ENCODE measurements at places on chromosomes 5 and 9.

DNA sequence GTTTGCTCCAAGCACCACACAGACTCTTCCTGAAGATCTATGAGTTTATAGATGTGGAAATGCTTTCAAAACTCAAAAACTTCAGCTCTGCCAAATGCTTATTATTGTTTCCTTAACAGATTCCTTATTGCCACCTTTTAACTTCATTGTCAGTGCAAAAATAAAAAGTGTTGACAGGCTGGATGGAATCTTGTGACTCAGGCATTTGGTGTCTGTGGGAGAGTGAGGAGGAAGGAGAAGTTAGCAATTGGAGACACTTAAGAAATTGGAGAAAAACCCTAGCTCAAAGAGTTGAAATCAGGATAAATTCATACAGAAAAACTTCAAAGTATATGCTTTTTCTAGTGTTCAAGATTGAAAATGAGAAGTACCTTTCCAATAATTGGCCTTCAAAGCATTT lies 140.6 kb upstream of the PUM3 start:
- no peak for DNase-seq

DNA sequence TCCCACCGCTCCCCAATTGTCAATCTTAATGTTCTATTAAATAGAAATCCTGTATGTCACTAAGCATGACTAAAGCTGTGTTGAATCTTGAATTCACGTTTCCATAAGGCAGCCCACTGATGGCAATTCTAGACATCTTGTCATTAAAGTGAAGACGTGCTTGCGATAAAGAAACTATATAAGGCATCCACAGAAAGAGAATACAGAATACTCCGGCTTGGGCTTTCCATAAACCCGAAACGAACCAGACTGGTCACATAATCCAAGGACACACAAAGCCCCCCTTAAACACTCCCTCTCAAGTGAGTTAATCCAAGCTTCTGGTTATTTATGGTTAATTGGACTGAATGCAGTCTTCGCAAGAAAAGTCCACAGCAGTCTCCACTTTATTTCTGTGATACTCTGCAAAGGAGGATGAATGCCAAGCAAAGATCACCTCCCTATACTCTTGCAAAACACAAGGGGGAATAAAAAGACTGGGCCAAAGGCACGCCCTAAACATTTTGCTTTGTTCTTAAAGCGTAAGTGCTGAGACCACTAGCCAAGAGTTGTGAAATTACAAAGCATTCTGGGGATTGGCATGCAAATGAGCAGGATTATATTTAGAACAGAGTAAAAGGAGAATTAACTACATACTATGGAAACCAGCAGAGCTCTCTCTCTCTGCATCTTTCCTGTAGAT lies 54.7 kb downstream of the DPYSL3 start:
- no peak for DNase-seq

GRCh38 chr5:31366941-31367340 lies 165.0 kb downstream of the DROSHA start:
- no peak for DNase-seq

GRCh38 chr5:14850419-14851049 lies 21.0 kb downstream of the ANKH start:
- DNase-seq: no peak

DNA sequence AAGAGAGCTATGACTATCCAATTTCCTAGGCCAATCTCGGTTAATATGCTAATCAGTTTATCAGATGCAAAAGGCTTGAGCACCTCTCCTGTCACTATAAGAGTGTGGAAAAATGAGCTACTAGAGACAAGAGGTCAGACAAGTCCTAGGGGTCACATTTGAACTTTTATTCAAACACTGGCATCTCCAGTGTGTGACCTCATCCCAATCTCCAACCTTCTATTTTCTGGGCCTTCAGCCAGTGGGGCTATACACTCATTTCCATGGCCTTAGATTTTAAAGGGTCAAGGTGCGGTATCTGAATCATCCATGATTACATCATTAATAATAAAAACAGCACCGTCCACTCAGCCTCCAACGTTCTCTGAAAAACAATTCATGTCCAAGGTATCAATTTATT lies 139.6 kb upstream of the LRRTM2 start:
- no peak for DNase-seq
